ENCODE measurements at places on chromosomes 12 and 14.
A peak's percentile ranks its signal among the peaks of the same experiment; 100 is the strongest.

- no peak for DNase-seq
Measured at GRCh38 chr14:51139121-51139681, 44.3 kb upstream of the TRIM9 start.

- DNase-seq, result no peak
Measured at GRCh38 chr14:91354979-91355685, 62.5 kb downstream of the CCDC88C start.

- DNase-seq, result no peak
Measured at GRCh38 chr12:122982477-122982815, 2.0 kb downstream of the ARL6IP4 start.

- no peak for DNase-seq
Measured at GRCh38 chr12:53204351-53204750, 2.7 kb downstream of the ITGB7 start.

- DNase-seq, result no peak
Measured at GRCh38 chr12:4440187-4440941, 5.3 kb downstream of the FGF6 start.

GRCh38 chr12:5899675-5900074 lies 45.4 kb downstream of the ANO2 start:
- no peak for DNase-seq

DNA sequence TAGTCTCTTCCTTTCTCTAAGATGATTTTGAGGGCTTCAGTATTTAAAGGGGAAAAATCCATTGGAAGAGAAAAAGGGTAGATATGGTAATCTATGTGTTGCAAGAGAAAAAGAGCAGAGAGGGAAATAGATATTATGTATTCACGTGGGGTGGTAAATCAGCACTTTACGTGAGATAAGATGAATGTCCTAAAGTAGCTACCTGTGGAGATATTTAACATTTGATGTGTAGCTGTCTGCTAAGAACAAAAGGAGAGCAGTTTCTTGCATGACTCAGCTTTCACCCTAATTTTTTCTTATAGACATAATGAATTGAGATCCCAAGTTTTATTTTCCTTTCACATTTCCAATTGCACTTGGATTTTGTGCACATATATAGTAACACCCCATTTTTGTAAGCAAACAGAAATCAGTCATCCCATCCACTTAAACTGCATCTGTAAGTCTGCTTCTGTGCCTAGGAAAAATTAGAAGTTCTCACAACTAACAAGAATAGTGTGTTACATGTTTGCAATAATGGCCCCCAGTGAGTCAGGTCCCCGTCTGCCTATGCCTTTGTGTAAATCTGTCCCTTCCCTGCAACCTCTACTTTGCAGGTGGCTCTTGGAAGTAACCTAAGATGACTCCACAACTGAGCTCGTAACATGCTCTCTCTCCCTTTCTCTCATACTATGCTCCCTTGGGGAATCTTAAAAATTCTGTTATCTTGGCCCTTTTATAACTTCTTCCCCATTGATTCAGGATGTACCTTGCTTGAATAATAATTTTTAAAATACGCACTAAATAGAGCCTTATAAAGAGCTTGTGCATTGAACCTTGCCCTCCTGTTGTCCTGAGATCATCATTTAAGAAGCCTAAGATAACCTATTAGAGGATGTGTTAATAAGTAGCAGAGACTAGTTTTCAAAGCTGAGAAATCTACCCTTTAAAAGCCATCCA lies 3.7 kb downstream of the TMTC3 start:
- DNase-seq, result no peak

GRCh38 chr12:81797100-81797499 lies 38.0 kb upstream of the PPFIA2 start:
- peak; percentile 25 for DNase-seq

DNA sequence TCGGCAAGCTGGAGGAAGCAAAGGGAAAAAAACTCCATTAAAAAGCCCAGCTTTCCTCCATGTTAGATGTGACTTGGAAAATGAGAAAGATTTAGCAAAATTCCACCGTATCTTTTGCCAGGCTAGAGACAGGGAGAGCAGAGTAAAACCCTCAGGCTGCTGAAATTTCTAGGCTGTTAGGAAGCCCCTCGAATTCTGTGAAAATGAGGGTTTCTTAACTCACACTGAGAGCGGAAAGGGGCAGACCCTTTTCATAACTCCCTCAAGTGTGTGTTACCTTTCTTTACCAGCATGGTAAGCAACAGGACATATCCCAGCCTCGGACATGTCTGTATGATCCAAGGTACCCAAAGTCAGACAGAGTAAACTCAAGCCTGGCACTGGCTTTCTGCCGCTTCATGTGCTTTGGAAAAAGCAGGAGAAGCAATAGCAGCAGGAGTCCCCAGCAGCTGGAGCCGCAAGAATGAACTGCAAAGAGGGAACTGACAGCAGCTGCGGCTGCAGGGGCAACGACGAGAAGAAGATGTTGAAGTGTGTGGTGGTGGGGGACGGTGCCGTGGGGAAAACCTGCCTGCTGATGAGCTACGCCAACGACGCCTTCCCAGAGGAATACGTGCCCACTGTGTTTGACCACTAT lies at the start of gene RHOJ:
RHOJ (plus strand) TSS at position 37 of the 637 bp plus-strand sequence; CDS start at position 464, 427 bp downstream.
- peak; percentile 59 for DNase-seq

DNA sequence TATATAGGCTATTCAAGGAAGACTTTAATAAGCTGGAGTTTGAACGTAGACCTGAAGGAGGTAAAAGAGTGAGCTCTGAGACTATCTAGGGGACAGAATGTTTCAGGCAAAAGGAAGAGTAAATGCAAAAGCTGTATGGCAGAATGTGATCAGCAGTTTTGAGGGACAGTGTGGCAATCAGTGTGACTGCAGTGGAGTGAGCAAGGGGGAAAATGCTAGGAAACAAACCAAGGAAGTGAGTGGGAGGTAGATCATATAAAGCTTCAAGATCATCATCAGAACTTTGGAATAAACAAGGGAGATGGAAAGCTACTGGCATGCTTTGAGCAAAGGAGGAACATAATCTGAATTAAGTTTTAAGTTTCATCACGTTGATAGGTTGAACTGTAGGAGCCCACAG lies 67.5 kb upstream of the BTG1 start:
- no peak for DNase-seq

DNA sequence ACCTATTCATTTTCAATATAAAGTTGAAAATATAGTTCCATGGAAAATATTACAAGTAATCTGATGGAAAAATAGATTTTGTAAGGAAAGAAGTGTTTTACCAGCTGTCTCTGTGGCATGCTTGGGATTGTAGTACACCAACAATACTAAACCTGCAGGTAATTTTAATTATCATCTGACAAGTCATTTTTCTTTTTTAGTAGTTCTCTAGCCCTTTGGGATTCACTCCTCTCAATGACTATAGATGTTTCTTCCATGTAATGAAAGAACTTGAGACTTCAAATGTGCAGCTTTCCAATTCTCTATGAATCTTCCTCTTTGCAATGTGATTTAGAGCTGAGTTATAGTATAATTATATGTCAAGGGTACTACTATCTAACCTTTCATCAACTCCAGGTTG lies 14.7 kb upstream of the LIN7A start:
- no peak for DNase-seq

DNA sequence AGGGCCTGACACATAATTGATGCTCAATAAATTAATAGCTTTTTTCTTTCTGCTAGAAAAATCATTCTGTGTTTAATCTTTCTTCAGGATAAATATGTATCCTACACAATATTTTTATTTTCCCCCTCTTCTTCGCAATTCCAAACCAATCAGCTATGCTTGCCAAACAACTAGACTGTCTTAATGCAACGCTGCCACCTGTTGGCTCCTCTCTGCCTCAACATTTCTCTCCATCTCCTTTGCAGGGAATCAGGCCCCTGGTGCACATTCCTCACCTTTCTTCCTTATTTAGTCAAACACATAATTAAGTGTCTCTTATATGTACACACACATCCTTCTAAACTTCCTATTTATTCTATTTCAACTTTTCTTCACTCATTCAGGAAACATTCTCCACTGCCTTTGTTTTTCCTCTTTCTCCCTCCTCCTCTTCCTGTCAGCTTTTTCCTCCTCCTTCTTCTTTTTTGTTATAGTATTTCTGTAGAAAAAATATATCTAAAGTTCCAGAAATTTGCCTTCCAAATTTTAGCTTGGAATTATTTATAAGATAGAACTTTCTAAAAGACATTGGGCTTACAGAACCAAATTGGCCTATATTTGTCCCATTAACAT lies 406.0 kb downstream of the PRKD1 start:
- DNase-seq, result no peak

- no peak for DNase-seq
Measured at GRCh38 chr14:89564989-89565388, 148.0 kb upstream of the FOXN3 start.

DNA sequence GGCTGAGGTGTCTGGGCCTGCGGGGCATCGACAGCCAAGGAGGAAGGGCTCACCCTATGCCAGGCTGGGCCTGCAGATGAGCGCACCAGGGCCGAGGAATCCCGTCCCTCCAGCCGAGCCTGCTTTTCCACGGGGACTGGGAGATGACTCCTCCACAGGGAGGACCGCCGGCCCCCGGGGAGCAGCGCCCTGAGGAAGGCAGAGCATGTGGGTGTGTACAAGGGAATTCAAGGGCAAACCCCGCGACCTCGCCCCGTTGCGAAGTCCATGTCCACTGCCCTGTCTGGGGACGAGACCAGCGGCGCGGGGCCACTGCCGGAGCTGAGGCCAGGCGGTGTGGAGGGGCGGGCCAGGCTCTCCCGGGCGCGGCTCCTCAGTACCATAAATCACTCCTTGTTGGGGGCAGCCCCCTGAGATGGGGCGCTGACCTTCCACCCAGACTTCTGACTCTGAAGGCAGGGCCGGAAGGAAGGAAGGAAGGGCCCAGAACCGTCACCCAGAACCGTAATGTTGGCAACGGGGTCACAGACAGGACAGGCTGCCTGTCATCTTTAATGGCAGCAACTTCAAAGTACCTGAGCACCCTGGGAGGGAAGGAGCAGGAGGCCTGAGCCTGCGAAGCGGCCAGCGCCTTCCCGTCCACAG lies 52.5 kb downstream of the RNF34 start:
- DNase-seq, result no peak

GRCh38 chr12:26101350-26101734 lies 23.5 kb downstream of the BHLHE41 start:
- DNase-seq, result no peak

GRCh38 chr14:69320581-69321365 lies 60.8 kb downstream of the GALNT16 start:
- DNase-seq, result no peak

DNA sequence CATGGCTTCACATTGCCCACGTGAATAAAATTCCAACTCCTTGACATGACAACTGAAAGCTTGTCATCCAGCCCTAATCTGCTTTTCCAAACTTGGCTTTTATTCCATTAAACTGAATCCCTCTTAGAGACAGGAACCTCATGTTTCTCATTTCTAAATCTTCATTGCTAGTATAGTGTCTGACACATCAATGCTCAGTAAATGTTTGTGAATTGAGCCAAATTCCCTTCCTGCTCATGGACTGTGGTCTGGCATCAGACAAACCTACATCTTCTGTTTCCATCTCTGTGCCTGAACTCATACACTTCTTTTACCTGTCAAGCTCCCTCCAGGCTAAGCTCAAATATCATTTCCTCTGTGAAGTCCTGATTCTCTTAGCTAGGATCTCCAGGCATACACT lies 4.3 kb upstream of the FKBP11 start:
- no peak for DNase-seq

DNA sequence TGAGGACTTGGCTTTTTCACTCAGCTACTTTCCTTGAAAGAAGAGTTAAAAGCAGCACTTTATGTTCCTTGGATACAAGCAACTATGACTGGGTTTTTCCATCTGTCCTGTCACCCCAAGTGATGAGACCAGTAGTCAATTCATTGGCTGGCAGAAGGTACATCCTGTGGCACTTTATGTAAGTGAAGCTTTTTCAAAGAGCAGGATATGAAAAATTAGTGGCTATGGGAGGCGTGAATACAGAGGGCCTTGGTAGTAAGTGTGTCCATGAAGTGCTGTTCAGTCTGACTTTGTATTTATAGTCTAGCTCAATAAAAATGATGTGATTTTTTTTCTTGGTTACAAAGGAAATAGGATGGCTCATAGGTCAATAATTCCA lies 68.8 kb downstream of the DRAM1 start:
- DNase-seq, result no peak

- DNase-seq, result peak; percentile 80
Measured at GRCh38 chr12:55745361-55746173, 2.6 kb downstream of the GDF11 start.

DNA sequence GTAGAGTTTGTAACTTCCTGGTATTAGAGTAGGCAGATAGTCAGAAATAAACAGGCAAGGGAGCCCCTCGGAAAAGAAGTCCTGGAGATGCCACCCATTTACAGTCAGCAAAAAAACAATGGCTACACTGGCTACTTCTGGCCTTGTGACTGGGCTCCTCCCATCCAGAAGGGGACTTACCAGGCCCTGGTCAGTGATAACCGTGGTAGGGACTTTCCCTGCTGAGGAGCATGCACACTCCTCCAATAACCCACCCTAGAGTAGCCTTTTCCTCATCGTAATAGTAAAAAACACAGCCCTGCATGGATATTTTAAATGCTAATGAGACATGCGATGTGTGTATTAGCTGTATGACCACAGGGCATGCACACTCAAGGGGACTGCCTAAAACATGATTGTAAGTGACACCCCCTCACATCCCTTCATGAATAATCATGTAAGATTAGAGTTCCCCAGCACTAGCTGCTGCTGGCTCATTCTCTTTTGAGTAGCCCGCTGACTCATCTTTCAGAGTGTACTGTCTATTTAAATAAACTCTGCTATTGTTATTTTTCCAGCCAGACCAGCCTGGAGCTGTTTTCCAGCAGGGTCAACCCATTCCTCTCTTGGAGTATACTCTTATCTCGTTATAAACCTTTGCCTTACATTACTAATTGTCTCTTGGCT lies 413.8 kb upstream of the TMTC1 start:
- peak; percentile 36 for DNase-seq

DNA sequence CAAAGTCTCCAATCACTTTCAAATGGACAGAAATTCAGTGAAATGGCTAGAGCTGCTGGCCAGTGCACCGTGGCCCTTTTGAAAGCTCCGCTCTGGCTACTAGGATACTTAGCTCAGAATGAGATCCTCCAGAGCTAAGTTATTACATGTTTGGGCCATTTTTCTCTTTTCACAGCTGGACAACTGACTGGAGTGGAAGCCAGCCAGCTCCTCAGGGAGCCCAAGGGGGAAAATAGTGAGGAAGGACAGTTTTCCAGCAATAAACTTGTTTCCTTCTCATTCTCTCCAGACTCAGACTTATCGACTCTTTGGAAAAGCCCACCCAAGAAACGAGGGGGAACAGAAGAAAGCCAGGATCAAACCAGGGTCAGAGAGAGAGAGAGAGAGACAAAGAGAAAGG lies 266.0 kb downstream of the KSR2 start:
- no peak for DNase-seq

- DNase-seq, result no peak
Measured at GRCh38 chr12:25328072-25328712, 77.5 kb upstream of the KRAS start.

GRCh38 chr14:93538413-93538812 lies 107.7 kb downstream of the UNC79 start:
- DNase-seq, result no peak

GRCh38 chr14:49851813-49852212 lies 775 bp downstream of the NEMF start:
- no peak for DNase-seq

DNA sequence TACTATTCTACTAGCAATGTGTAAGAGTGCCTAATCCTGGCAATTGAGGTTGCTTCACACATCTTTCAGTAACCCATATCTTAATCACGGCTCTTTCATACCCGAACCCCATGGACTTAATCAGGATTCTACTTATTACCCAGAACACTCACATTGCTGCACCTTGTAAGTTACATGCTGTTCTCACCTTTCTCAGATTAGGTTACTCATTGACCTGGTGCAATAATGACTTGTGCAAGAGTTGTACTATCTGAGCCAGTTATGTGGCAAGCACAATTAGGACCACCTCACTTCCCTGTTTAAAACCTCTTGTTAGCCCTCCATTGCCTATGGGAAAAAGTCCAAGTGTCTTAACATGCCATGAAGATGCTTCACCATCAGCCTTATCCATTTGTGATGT lies 306.7 kb upstream of the E2F7 start:
- no peak for DNase-seq

All from fibroblast of skin of scalp (primary cell).